ENCODE measurements at places on chromosomes 7 and 10.

DNA sequence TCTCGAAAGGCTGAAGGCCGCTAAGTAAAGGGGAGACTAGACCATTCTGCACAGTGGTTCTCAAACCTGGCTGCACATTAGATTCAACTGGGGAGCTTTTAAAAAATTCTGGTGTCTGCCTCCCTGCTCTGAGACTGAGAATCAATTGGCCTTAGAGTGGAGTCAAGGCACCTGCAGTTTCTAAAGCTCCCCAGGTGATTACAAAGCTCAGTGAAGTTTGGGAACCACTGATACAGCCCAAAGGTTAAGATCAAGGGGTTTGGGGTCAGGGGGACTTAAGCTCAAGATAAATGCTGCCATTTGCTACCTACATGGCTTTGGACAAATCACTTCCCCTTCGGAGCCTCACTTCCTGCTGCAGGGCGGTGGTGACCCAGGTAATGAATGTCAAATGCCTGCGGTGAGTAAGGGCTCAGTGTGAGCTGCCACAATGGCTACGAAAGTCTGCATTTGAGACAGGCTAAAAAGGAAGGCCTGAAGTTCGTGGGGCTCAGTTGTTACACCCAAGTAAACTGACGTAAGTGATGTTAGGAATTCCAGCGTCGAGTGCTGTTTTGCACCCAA lies 72.3 kb downstream of the TLL2 start:
- DNase-seq = no peak

DNA sequence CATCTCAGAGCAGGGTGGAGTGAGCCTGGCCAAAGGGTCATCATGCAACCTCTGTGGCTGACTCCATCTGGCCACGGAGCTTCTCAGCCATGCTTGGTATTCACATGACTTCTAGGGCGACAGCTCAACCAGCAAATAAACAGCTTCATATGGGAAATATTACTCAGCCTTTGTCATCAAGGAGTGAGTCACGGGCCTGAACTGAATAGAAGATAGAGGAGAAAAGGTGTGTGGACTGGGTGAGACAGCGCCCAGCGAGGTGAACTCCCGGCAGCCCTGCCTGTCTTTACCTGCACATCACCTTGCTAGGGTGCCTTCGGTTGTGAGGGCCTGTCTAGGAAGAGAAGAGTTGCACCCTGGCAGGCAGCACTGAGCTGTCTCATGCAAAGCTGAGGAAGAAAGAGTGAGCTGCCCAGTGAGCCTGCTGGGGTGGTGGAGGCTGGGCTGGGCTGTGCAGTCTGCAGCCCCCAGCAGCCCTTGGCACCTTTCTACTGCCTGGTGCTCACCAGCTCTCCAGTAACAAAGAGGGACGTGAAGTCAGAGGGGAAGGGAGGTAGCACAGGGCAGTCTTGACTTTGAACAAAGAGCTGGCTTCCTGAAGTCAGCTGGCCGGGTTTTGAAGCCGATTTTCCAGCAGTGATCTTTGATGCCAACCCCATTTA lies 114.2 kb downstream of the EGFR start:
- DNase-seq = no peak

DNA sequence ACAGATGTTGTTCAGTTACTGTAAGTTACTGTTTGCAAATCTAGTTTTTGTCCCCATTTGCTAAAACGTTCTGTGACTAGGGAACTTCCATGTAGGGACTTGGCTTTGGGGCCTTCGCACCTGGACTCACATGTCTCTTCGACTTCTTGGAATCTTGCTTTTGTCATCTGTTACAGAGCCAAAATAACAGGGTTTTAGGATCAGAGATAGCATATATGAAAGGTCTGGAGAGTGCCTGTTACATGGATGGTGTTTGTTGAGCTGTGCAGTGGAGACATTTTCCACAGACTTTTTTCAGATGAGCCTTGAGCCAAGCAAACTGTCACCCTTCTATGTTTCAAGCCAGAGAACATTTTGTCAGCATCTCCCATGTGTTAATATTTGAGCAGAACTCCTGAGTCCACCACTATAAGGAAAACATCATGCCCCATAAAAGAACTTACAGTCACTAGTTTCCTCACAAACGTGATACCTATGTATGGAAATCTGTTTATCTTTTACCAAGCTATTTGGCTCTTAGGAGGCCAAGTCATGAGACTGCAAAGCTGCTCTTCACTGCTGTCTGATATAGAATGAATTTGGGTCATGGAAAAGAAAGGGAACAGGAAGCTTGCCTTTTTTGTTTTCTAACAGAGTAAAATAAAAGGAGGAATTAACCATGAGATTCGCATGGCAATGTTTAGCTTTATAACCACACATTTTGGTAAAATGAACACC lies 818.6 kb upstream of the IGFBP3 start:
- no peak for DNase-seq

DNA sequence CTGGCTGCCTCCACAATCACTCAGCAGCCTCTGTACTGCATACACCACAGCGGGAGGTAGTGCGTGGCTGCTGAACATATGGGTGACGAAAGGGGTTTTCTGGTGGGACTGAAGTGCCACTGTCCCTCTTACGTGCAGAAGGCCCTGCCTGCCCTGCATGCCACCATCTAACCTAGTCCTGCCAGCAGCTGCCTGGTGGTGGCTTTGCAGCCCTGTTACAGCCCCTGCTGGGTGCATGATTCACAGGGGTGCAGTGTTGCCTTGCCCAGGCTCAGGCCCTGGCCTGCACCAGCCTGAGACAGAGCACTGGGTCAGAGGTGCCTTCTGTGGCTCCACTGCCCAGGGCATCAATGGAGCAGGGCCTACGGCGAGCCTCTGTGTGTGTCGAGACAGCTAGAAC lies 50.1 kb downstream of the SYPL1 start:
- DNase-seq = no peak

DNA sequence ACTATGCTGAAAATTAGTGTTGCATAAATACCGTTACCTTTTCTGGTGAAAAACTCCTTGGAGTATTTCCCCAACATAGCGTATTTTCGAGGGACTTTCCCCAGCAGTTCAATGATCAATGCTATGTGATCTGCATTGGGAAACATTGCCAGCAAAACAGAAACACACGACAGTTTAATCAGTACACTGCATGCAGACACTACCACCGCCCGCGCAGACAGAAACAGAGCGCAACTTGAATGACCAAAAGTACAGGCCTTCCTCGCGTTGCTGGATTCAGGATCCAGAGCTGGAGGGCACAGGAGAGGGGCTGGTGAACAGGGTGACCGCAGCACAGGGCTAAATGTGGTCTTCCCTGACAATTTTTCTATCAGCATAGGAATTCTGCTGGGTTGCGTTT lies 111.7 kb downstream of the KMT2E start:
- no peak for DNase-seq

DNA sequence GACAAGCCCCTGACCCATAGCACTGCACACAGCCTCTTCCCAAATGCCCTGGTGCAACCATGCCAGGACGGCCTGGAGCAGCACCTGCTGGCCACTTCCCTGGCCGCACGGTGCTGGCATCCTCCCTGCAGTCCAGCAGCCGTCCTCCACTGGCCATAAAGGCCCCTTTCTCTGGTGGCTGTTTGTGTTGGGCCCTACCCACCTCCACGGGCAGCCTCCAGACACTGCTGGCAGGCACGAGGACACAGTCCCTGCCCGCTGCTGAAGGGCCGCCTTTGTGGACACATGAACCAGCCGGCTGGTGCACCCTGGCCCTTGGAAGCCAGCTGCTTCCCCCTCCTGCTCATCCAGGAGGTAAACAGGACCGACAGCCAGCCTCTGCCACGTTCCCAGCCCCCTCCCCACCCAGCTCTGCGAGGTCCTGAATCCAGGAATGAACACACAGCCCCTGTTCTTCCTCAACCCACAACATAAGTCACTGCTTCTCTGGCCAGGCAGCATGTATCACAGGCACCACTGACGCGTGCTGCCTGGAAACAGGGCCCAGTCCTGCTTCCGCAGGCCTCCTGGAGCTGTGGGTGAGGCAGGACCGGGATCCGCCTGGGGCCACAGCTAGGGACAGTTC lies 43.8 kb downstream of the SPOCK2 start:
- no peak for DNase-seq

DNA sequence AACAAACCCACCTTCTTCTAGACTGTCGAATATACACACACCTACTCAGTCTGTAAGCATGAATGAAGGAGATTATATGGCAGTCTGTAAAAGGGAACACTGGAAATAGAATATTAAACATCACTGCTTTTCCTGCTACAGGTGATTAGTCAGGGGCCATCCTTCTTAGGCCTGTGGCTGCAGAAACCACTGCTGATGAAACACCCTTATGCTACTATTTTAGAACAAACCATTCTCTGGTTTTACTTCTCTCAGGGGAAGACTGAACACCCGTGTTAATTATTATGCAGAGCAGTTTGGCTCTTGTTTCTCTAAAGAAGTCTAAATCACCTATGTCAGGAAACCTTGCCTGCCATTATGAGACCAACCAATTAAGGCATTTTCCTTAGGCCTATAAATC lies 351.1 kb upstream of the KLF6 start:
- no peak for DNase-seq

DNA sequence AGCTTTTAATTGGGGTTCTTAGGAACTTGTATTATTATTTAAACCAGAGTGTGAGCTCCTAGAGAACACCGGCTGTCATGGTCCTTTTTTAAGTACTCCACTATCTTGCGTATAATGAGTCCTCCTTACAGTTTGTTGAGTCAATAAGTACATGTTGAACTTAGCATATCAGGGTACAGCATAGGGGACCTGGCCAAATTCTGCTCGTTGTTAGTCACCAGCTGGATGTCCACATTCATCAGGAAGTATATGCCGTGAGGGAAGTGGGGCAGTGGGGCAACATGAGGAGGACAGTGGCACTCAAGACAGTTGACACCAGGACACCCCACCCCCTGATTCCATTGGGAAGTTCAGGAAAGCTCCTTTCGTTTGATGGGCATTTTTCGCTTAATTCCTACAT lies 16.6 kb downstream of the RPP30 start:
- no peak for DNase-seq

GRCh38 chr7:191981-192649 lies at the start of gene FAM20C:
FAM20C (plus strand) TSS chr7:192571; CDS start chr7:193200, 629 bp downstream.
- no peak for DNase-seq

- DNase-seq = no peak
Measured at GRCh38 chr10:43160921-43161255, 22.6 kb downstream of the CSGALNACT2 start.

GRCh38 chr7:112538726-112539255 lies 58.0 kb downstream of the LSMEM1 start:
- no peak for DNase-seq

- DNase-seq = no peak
Measured at GRCh38 chr10:78212060-78212785, 178.6 kb downstream of the RPS24 start.

- DNase-seq = no peak
Measured at GRCh38 chr10:30454744-30455510, 20.9 kb downstream of the MAP3K8 start.

- no peak for DNase-seq
Measured at GRCh38 chr10:87842776-87843497, 20.4 kb downstream of the KLLN start.

DNA sequence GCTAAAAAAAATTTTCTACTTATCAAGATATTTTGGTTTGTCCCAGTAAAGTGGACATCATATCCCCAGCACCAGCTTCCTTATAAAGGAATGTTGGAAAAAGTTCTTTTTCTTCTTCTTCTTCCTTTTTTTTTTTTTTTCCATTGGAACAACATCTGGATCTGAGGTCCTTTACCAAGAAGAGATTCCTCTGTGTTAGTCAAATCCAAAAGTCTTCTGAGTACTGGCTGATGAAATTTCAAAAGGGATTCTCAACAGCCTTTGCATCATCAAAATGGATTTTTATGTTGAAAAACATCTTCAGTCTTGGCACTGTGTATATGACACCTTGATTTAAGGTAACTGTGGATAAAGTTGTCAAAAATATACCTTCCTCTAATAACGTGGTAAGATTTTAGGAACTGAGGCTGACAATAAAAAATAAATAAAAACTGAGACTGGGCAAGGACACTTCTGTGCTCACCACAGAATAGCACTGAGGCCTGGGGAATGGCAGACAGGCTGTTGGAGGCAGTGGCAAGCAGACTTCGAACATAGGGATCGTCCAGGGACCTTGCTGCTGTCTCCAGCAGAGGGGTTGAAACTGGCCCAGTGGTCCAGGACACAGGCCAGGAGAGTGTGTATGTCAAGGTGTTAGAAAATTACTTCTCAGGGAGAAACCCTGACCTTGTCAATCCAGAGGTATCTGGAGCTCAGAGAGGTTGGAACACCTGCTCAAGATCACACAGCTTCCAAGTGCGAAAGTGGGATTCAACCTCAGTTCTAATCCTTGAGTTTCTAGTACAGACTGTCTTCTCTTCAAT lies 130.4 kb downstream of the PTPN20 start:
- DNase-seq = no peak

DNA sequence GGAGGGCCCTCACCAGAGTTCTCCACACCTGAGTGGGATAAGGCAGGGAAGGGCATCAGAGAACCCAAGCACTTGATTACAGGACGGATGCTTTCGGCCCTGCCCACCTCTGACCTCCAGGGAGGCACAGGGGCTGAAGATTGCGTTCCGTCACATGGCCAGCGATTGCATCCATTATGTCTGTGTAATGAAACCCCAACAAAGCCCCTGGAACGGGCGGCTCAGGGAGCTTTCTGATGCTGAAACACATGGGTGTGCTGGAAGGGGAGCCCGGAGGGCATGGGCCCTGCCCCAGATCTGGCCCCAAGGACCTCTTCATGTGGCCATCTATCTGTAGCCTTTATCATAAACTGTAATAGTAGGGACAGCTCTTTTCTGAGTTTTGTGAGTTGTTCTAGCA lies 117.2 kb downstream of the PTPN20 start:
- DNase-seq = no peak

GRCh38 chr10:75395932-75396630 lies 5.5 kb downstream of the ZNF503 start:
- no peak for DNase-seq

GRCh38 chr10:100192350-100192749 lies 6.5 kb upstream of the ERLIN1 start:
- no peak for DNase-seq

- DNase-seq = no peak
Measured at GRCh38 chr10:107732045-107732444, 567.5 kb upstream of the SORCS1 start.

- DNase-seq = no peak
Measured at GRCh38 chr7:70349819-70350218, 751.5 kb downstream of the AUTS2 start.

GRCh38 chr10:124737221-124737620 lies 7.0 kb downstream of the FAM53B start:
- DNase-seq = no peak

DNA sequence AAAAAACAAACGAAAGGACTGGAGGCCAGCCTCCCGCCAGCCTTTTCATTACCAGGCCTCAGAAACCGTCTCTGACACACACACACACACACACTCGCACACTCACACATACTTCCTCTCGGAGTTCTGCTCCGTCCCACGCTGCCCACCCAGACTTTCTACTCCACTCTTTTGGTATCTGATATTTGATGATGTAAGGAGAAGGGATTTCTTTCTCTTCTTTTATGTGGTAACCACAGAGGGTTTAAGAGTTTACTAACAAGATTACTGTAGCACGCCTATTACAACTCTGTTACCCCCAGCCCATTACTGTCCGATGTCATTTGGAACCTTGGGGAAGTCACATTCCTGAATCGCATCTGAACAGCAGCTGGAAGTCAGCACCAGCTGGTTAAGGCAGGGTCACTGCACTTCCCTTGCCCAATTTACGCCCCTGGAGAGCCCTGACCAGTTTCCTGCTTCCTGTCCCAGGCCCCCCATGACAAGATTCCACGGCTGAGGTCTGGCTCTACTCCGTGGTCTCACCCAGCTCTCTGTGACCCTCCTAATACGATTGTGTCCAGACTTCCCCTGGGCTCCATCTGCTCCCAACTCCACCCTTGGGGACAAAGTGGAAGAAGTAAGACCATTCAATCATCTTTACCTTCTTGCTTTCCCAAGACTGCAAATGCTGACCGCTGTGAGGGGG lies 1.1 kb downstream of the DENND2A start:
- no peak for DNase-seq

All from NT2/D1 (cell line).